NCI-H2029 (cell line): ENCODE measurements at places on chromosomes 3 and 15.
A peak's percentile ranks its signal among the peaks of the same experiment; 100 is the strongest.

DNA sequence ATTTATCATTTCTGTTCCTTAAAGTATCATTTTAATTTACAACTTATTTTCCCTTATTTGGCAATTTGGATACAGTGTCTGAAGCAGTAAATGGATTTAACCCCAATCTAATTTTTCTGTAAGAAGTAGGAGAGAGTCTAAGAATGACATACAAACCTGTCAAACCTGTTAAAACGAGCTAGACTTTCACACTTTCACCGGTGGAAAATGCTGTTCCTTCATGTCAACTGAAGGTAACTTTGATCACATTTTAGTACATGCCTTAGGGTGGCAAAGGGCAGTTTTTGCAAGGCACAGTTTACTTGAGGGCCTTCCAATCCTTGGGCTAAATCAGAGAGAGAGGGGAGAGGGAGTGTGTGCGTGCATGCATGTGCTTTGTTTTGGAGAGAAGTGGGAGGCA lies 221.4 kb downstream of the THSD4 start:
- no peak for DNase-seq

GRCh38 chr3:86988235-86988634 lies 2.7 kb downstream of the VGLL3 start:
- DNase-seq = no peak

DNA sequence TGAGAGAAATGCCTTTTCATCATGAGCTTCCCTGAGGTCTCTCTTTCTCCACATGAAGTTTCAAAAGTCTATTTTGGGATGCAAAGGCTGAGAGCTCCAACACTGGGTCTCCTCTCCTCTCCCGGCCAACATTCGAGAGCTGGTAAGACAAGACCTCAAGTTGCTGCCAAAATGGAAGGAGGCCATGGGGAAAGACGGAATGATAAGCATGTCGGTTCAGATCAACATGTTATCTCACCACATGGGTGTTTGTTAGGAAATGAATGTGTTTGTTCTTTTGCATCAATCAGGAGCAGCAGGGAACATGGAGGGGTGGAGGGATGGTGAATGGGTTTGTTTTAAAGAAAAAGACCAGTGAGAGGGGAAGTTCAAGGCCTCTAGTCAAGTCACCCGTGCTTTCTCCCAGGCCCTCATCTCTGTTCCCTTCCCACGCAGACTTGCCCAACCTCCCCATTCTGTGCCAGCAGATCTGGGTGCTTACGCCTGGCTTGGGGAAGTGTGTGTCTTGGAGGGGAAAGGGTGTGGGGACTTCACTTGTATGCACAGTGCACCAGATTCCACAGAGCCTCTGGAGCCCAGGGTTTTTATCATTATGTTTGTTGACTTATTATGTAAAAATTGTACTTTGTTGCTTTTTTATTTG lies 23.5 kb upstream of the ATP10A start:
- no peak for DNase-seq

DNA sequence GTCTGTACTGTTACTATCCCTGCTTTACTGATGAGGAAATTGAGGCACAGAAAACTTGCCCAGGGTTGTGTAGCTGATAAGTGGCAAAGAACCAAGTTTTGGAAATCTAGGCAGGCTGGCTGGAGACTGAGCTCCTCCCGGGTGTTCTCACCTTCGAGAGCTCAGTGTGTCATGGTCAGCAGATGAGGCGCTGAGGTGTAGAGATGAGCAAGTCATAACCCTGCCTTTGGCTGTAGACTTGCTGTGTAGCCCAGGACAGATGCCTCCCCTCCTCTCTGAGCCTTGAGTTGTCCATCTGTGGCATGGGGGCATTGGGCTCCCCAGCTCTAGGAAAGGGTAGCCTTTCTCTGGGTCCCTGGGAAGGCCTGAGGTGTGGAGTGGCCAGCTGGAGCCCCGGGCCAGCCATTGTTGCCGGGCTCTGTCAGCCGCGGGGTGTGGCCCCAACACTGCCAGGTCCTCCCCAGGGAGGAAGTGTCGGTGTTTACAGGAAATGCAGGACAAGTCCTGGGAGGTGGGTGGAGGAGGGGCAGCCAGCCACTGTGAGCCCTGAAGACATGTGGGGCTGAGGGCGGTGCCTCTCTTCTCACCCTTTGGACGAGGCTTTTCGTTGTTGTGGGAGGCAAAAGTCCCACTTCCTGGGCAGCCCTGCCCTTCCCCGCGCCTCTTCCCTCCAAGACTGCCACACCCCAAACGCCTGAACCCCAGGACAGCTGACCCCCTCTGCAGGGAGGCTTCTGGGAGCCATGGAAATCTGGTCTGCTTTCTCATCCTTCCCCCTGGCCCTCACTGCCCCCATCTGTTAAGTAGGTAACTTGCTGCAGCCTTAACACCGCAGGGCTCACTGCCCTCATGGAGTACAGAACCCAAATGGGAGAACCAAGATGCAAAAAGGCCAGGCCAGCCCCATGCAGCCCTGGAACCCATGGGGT lies 29.1 kb downstream of the FGD5 start:
- no peak for DNase-seq

- no peak for DNase-seq
Measured at GRCh38 chr15:58078591-58078990, 13.1 kb upstream of the ALDH1A2 start.

- DNase-seq = no peak
Measured at GRCh38 chr3:196454935-196455334, 22.7 kb upstream of the UBXN7 start.

DNA sequence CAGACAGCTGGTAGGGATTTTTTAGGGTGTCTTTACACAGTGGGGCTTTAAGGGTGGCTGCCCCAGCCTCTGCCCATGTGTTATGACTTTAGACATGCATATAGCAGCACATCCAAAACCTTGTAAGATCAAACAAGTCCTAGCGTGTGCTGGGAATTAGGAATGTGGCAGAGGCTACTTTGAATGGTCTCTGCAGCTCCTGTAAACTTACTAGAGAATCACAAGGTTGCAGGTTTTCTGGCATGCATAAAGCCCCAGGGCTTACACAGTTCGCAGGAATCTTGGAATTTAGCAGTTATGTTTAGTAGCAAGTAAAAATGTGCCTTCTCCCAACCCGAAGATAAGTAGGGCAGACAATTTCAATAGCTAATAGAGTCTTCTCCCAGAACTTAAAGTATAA lies 46.9 kb upstream of the COL6A6 start:
- DNase-seq = no peak

DNA sequence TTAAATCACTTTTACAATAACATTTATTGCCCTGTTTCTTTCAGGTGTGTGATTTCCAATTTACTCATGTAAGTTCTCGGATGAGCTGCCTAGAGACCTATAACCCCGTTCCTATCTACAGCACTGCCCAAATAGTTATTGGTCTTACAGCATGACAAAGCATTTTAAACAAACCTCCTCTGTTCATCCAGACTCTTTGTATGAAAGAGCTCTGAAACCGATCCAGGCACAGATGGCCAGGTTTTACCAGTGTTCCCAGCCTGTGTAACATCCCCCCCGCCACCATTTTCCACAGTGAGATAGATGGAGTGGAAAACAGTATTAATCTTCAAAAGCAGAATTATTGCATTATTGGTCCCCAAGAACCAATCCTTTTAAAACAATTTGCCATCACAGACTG lies 59.0 kb upstream of the SPTSSB start:
- no peak for DNase-seq

DNA sequence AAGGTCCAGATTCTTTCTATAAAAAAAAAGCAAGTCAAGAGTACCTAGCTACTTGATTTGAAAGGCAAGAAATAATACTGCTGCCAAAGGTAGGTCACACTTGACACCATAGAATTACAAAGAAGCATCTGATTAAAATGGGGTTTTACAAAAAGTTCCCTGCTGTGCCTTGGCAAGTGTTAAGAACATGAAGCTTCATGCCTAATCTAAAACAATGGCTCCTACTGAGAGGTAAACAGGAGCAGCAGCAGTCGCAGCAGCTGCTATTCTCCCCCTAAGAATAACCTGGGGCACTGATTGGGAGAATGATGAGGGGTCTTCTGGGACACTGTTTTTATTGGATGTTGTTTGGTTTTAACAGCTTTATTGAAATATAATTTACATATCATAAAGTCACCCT lies 14.1 kb downstream of the UBP1 start:
- no peak for DNase-seq

DNA sequence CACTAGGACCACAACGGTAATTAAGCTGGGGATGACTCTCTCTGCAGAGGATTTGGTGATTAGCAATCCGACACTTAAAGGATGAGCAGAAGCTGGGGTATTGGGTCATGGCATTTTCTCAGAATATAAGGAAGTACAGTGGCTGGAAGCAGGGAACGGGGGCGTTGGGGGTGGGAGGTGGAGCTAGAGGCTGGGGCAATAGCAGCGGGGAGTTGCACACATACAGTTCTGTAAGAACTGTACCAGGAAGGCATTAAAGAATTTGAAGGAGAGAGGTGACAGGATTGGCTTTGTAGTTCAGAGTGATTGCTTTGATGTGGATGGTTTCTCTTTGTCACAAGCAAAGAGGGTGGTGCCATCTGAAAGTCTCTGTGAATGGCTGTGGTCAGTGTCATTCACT lies 28.2 kb downstream of the PSMD6 start:
- no peak for DNase-seq

- DNase-seq = no peak
Measured at GRCh38 chr3:81554388-81554787, 207.1 kb downstream of the GBE1 start.

DNA sequence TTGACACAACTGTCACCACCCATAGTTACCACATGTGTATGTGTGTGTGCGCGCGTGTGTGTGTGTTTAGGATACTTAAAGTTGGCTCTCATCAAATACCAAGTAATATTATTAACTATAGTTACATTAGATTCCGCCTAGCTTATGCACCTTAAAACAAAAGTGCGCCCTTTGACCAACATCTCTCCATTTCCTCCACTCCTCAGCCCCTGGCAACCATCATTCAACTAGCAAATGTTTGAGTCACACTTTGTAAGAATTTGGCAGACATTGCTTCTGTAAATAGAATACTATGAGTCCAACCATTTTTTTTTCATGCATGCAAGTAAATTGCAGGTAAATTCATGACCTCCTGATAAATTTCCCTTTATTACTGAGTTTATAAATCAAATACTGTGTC lies 169.3 kb downstream of the GBE1 start:
- no peak for DNase-seq

DNA sequence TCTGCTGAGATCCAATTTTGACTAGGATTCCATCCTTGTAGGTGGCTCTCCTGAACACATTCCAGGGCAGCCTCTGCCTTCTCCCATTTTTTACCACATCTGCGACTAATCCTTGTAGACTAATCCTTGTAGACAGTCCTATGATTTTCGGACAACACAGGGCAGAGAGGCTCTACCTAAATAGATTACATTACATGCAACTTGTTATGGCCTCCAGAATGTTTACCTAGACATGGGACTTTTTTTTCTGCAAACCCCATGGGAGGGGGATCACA lies 239.3 kb upstream of the WNT5A start:
- DNase-seq = no peak

DNA sequence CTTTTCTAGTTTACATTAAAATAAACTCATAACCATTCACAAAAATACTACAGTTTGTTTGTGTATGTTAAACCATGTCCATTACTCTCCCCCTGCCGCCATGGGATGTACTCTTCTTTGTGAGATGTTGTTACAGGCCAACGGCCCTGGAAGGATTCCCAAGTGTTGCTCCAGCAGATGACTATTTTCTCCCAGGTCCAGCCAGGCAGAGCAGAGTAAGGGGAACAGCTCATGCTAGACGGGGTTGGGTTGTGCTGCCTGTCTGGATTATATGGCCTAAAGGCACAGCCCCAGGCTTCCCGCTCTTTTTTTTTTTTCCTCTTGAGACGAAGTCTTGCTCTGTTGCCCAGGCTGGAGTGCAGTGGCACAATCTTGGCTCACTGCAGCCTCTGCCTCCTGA lies 24.5 kb upstream of the SLCO2A1 start:
- DNase-seq = no peak

DNA sequence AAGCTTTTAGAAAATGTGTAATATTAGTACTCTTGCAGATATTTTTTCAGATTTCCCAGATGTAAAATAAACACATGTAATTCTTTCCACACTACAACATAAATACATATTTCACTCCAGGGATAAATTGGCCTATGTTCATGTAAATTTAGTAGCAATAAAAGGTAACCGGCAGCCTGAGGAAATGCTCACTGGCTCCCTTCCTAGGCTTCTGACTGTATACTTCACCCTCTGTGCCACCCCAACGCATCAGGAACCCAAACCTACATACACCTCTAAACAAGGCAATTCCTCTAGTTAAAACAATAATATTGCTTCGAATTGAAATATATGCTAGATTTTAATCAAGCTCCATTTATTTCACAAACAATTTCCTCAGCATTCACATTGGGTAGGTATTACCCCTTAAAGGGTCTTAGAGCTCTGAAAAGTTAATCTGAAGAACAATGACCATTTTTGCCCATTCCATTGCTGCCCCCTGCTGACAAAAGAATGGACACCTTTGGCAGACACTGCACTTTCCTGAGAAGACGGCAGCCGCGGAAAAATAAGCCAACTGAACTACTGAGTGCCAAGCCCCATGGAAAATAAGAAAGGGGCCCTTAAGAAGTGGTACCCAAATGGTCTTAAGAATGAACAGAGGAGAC lies 212.5 kb downstream of the OSBPL10 start:
- DNase-seq = peak; percentile 24

DNA sequence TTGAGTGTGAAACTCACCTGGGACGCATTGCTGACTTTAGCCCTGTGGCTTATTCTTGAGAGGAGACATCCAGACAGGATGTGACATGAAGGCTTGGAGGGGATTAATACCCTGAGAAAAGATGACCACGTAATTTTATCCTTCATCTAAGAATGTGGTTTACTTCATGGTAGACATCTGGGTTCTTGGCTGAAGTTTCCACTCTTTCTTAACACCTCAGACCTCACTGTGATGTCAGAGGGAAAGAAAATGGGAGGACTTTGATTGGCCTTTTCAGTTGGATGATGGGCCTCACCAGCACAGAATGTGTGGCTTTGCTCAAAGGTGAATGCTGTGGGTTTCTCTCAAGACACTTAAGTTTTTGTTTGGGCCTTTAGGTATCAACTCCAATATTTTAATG lies 16.5 kb downstream of the GORASP1 start:
- DNase-seq = no peak

GRCh38 chr3:185405664-185406063 lies 42.7 kb downstream of the MAP3K13 start:
- no peak for DNase-seq

GRCh38 chr15:65986416-65986815 lies 117.1 kb downstream of the RAB11A start:
- DNase-seq = no peak

DNA sequence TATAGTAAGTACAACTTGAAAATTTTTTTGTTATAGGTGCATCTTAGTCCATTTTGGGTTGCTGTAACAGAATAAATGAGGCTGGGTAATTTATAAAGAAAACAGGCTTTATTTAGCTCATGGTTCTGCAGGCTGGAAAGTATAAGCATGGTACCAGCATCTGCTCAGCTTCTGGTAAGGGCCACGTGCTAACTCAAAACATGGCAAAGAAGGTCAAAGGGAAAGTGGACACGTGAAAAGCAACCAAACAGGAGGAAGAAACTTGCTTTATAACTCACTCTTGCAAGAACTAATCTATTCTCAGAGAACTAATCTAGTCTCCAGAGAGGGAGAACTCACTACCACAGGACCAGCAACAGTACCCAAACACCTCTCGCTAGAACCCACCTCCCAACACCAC lies 9.1 kb downstream of the HDGFL3 start:
- DNase-seq = no peak

GRCh38 chr3:32354362-32354778 lies 37.3 kb upstream of the CMTM7 start:
- no peak for DNase-seq
